ENCODE measurements at places on chromosomes 3 and 15.

- no peak for DNase-seq
These were observed 100.0 kb upstream of the C3orf80 start for GRCh38 chr3:160125258-160125657.

DNA sequence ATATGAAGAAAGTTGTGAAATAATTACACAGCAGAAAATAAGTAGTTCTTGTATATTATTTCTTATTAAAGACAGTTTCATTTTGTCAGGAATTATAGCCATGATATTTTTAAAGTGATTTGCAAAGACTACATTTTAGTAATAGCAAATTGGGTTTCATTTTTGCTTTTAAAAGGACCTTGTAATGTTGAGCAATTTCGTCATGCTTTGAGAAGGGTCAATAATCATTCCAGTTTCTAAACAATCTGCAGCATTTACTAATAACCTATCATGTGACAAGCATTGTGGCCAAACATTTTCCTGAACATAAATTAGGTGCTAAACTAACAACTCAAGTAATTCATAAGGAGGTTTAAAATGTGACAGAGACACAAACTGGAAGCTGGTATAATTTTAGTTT lies 214.4 kb upstream of the CBLB start:
- no peak for DNase-seq

DNA sequence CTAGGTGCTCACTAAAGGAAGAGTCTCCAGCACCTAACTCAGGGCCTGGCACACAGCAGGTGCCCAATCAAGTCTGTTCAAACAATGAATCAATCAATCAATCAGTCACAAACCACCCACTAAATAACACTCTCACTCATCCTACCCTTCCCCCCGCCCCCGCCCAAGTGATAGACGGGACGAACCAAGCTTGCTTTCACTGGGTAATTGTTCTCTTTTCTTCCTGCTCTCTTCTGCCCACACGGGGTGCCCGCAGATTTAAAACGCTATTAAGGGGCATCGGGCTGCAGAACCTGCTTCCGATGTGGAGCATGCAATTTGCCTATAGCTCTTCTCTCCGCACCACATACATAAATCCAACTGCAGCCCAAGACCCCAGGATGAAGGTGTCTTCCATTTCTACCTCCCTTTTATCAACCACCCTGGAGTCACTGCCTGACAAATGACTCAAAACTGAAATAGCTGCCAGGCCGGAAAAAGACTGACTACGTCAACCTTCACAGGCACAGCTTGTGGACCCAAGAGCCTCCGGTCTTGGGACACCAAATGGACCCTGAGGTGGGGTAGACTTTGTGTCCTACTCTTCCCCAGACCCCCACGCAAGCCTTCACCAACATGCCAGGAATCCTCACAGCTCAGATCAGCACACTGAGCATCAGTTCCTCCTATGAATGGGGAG lies 1.7 kb downstream of the KLHL25 start:
- no peak for DNase-seq

GRCh38 chr15:85688711-85689110 lies 106.0 kb downstream of the KLHL25 start:
- DNase-seq, result no peak

DNA sequence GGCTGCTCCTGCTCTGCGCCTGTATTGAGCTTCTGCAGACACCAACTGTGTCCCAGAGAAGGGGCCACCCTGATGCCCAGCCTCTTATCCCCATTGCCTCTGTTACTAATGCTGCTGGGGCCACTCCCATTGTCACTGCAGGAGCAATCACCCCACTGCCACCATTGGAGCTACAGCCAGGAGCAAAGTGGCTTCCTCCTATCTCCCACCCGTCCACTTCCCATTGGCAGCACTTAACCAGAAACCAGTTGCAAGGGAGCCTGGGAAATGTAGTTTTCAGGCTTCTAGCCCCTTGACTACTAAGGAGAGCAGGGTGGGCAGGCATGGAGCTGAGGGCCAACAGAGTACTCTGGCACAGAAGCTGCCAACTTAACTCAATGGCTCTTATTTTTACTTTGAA lies 55.9 kb upstream of the KLF13 start:
- DNase-seq, result no peak

GRCh38 chr15:60137711-60138396 lies 133.7 kb downstream of the FOXB1 start:
- DNase-seq, result no peak

DNA sequence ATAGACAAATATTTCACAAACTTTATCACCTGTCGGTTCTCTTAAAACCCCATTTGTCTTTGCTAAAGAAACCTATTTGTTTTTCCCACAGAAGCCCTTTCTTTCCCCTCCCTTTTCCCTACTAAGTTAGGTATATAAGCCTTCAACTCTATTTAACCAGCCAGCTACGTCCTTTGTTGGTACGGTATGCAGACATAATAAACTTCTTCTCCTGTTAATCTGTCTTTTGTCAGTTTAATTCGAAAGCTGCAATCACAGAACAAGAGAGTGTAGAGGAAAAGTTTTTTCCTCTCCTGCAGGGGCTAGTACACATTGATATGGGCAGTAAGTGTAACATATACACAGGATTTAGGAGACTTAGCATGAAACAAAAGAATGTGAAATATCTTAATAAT lies 21.9 kb upstream of the C15orf39 start:
- no peak for DNase-seq

Measured in C1 segment of cervical spinal cord (tissue), 14 donors.